ENCODE measurements at places on chromosomes 7 and 10.
A peak's percentile ranks its signal among the peaks of the same experiment; 100 is the strongest.

DNA sequence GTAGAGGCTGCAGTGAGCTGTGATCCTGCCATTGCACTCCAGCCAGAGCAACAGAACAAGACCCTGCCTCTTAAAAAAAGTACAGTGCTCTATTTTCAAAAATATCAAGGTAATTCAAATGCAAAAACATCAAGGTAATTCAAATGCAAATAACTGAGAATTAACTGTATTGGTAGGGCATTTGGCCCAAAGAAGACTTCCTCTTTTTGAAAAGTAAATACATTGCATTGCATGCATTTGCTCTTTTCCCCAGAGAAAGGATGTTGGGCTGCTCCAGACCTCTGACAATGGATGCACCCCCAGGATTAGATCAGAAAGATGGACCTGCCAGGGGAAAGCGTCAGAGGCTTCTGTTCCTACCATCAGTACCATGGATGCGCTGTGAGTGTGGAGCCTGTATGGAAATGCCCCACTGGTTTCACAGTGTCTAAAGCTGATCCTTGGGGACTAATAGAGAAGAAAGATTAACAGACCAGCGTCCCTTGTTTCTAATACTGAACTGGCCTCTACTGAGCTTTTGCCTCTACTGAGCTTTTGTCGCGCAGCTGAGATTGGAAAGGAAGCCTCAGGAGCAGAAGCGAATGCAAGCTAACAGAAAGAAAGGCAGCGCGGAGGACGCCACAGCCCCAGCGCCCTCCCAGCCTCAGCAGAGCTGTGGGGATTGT lies 93.5 kb upstream of the LYZL2 start:
- no peak for DNase-seq

- no peak for DNase-seq
These were observed 41.3 kb downstream of the GRK5 start for GRCh38 chr10:119248681-119249080.

DNA sequence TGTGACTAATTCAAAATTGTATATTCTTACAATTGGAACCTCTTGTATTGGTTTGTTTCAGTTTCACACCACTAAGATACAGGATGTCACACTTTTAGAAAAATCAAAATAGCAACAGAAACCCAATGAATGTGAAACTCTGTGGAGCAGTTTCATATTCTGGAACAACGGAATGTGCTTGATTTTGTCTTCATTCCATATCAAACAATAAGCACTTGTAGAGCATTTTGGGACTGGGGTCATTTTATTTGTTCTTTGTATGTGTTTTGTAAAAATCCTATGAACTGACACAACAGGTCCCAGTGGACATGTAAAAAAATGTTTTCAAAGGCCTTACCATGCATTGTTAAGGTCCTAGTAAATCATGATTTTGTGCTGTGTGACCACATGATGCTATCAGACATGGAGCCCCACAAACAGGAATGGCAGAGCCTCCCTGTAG lies 123.1 kb downstream of the DKK1 start:
- DNase-seq: no peak

DNA sequence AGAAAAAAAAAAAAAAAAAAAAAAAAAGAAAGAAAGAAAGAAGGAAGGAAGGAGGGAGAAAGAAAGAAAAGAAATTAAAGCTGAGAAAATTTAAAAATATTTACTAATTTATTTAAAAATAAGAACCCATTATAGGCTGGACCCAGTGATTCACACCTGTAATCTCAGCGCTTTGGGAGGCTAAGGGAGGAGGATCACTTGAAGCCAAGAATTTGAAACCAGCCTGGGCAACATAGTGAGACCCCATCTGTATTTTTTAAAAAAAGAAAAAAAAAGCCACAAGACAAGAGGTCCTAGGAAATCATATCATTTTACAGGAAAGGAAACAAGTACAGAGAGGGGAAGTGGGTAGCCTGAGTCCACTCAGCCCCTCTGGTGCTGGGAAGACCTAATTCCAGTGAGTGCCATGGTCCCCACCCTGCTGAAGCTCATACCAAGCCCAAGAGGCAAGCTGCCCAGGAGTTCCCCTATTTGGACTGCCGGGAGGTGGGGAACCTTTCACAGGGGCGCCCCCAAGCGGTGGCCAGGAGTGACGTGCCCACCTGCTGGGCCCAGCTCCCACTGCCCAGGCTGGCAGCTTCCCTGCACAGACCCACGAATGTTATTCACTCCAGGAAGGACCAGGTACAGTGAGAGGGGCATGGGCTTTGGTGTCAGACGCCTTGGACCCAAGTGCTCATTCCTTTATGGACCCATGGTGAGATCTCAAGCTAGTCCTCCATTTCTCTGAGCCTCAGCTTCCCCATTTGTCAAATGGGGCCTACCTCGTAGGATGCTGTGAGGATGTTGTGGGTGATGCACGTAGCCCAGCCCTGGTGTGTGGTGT lies 133.6 kb downstream of the ZMIZ1 start:
- DNase-seq: no peak

- DNase-seq: no peak
These were observed 37.0 kb upstream of the GLCCI1 start for GRCh38 chr7:7931626-7932025.

- DNase-seq: peak; percentile 39
These were observed 153.2 kb upstream of the LYZL2 start for GRCh38 chr10:30782537-30783461.

DNA sequence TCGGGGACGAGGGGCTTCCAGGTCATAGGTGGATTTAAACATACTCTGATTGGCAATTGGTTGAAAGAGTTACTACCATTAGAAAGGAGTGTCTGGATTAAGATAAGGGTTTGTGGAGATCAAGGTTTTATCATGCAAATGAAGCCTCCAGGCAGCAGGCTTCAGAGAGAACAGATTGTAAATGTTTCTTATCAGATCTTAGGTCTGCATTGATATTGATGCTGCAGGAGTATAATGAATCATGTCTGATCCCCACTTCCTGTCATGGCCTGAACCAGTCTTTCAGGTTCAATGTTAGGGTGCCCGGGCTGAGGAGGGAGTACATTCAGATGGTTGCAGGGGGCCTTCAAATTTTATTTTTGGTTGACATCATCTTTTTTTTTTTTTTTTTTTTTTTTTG lies 51.4 kb downstream of the SH3PXD2A start:
- no peak for DNase-seq

DNA sequence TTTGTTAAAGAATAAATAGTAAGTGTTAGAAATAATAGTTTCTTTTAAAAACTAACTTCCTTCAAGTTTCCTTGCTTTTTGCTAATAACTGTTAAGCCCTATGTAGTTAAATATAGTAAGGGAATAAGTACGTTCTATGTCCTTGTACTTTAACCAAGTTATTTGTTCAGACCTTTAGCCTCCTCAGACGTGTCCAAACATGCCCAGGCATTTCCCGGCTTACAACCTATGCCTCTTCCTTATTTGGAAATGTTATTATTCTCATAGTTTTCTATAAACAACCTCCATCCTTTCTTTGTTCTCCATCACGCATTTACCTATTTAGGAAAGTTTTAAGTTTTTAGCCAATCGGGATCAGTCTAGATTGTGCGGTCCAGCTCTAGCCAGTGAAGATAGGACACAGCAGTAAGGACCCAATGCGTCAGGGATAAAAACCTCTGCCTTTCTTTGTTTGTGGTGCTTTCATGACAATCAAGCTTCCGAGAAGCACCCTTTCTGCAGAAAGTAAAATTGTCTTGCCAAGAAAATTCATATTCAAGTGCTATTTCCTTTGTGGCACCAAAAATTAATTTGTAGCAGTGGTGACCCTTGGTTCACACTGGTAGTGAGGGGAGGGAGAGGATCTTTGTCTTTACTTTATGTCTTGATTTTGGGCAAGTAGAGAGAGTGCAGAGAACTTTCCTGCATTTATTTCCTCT lies 851.3 kb upstream of the POM121L12 start:
- no peak for DNase-seq

- DNase-seq: peak; percentile 13
These were observed 5.4 kb downstream of the CPVL start for GRCh38 chr7:29140873-29141468.

DNA sequence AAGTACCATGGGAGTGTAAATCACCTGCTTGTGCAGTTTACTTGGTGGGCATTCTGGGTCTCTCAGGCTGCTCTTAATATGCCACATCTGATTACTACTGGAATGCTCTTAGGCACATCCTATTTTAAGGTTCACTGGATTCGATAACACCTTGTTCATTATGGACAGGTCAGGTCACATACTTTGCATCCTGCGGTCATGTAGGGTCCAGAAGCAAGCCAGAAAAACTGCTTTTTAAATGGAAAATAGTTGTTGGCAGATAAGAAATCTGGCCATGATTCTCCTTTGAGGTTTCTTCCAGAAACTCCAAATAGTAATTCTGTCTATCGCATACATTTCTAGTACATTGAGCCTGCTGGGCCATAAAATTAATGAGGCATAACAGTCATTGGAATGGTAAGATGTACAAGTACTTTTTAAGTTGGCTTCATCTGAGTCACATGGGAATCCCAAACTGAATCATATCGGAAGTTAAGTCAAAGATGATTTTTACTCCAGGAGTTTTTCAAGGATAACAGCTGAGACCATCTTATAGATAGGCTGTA lies 371.9 kb downstream of the LRRTM3 start:
- no peak for DNase-seq

DNA sequence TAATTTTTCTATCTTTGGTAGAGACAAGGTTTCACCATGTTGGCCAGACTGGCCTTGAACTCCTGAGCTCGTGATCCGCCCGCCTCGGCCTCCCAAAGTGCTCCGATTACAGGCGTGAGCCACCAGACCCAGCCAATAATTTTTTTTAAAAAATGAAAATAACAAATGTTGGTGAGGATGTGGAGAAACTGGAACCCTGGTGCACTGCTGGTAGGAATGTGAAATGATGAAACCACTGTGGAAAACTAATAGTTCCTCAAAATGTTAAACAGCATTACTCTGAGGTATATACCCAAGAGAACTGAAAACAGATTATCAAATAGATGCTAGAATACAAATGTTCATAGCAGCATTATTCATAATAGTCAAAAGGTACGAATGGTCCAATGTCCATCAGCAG lies 23.0 kb upstream of the YWHAG start:
- DNase-seq: no peak

GRCh38 chr7:121537031-121537430 lies 140.9 kb upstream of the FAM3C start:
- DNase-seq: no peak

DNA sequence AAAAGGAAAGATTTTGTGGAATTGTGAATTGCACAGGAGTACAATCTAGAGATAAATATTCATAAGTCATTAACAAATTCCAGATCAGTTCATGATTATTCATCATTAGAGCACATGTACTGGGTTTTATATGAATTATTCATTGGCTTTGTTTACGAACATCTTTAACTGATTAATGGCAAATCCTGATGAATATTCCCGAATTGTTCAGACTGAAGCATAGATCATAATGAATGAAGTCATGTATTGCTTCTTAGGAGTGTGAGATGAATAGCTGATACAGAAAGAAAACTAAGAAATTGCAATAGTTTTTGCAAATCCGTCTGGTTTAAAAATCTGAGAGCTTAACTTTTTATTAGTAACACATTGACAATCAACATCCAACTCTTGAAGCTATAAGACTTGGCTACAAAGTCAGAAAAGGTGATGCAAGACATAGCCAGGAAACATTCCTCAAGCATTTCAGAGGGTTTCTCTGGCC lies 183.6 kb upstream of the DGKB start:
- DNase-seq: no peak

DNA sequence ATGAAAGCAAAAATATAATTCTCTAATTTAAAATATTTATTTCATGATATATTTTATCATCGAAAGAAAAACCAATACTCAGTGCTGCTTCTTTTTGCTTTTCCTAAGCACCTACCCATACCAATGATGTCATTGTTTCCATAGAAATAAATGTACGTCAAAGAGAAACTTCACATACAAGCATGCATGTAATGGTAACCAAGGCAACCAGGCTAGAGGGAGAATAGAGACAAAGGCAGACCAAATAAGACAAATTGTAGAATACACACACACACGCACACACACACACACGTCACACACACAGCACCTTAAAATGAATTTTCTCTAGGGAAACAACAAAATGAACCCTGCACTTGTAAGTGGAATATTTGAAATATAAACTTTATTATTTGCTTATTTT lies 75.5 kb downstream of the MACC1 start:
- peak; percentile 56 for DNase-seq

- DNase-seq: no peak
These were observed 235.7 kb downstream of the PRPF18 start for GRCh38 chr10:13822490-13822889.

DNA sequence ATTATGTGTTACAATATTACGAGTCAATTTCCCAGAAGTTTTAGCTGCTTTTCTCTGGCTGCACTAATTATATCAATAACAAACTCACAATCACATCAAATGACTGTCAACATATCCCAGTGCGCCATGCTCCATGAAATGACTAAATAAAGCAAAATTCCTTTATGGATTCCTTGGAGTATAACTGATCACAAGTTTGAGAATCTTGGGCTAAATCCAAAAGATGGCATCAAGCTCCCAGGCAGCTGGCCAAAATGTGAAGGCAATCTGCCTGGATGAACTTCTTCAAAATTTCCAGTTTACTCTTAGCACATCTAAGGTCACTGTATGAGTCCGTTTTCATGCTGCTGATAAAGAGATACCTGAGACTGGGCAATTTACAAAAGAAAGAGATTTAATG lies 210.8 kb downstream of the CCSER2 start:
- DNase-seq: no peak

DNA sequence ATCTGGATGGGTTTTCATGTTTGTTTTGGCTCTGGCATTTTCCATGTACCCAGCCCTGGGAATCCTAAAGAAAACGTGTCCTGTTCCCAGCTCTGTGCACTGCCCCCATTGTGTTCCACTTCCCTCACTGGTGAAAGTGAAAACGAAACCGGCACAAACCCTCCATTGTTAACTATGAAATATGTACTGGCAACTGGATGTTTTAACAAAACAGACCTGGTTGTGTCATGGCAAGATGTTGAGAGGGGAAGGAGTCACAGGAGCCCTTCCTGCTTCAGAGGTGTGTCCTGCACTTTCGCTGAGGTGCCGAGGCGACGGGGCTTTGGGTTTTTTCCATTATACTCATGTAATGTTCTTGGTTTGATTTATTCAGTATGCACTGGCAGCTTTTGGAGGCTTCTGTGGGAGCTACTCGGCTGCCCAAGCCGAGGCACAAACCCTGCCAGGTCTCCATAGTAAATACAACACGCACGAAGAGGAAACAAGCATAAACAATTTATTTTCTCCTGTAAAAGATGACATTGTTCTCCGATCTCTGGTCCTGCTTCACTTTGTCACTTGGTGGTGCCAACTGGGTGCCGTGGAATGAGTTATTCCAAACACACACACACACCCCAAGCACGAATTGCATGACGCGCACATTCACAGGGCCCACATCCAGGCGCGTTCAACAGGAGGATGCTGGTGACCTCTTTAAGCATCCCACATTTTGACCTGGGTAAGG lies 118.2 kb downstream of the CDK6 start:
- DNase-seq: peak; percentile 59

DNA sequence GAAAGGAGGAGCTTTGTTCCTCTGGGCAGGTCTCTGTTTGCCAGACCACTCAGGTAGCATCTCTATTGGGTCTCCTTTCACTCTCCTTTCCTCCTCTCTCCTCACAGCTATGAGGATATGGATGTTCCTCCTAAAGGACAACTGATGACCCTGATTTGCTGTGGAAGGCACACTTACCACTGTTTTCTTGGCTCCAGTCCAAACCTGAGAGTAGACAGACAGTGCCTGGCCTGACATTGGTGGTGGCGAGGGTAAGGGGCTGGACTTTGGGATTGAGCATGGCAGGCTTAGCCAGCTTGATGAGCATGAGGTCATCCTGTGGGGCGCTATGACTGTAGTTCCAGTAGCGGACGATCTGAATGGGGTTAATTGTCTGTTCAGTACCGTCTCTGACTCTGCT lies 3.6 kb downstream of the PRSS37 start:
- no peak for DNase-seq

- DNase-seq: no peak
These were observed 594.2 kb downstream of the CALN1 start for GRCh38 chr7:71817916-71818315.

GRCh38 chr7:16356301-16356958 lies 64.9 kb downstream of the CRPPA start:
- peak; percentile 80 for DNase-seq

Data from amniotic epithelial cell (primary cell).